ENCODE measurements at places on chromosomes 16 and 17. TPM values are rescaled to one million over a fixed set of nuclear protein-coding genes. Genes with fewer than 3 reads are reported as not detected.
A peak's percentile ranks its signal among the peaks of the same experiment; 100 is the strongest.

The DHRS7C gene
- 166 TPM for total RNA-seq

The PDE6G gene
- total RNA-seq, result not detected

- DNase-seq, result no peak
Observed at GRCh38 chr17:30086896-30087295, 29.7 kb upstream of the NSRP1 start.

GRCh38 chr16:83159049-83159448 lies 532.3 kb downstream of the CDH13 start:
- no peak for DNase-seq

GRCh38 chr16:57147381-57148221 lies 38.2 kb downstream of the PSME3IP1 start:
- no peak for DNase-seq

The SKA2 gene
- total RNA-seq, result 37.1 TPM

The MTSS2 gene
- 101 TPM for total RNA-seq

DNA sequence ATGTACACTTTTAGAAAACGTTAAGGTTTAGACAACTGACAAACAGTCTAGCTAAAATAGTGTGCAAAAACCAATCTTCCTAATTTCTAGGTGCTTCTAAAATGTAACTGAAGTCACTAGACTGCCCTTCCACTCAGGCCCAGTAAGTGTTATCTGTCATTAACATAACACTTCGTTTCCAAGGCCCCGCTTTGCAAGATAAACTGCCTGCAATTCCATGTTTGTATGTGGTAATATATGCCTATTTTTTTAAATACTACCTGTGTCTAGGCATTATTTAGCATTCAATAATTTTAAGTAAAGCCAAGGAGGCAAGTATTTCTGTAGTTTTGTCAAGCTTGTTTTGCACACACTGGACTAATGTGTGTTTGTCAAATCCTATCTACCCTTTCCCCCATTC lies 3.2 kb downstream of the USP32 start:
- DNase-seq, result no peak

The WDR90 gene
- total RNA-seq, result 10.9 TPM

DNA sequence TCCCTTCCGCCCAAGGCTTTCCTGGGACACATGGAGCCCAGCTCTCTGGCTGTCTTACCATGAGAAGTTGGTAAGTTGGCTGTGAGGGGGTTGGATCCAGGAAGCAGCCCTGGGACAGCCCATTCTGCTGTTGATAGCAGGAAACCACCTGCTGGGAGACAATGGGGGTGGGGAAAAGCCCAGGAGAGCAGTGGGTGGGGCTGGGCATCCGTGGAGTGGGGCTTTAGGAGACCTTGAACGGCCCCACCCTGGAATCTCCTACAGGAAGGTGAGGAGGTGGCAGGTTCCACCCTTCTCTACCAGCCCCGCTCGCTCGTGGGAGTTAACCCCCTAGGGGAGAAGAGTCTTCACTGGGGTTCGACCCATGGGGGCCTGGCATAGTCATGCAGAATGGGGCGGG lies 5.8 kb downstream of the TMEM92 start:
- DNase-seq, result peak; percentile 20

DNA sequence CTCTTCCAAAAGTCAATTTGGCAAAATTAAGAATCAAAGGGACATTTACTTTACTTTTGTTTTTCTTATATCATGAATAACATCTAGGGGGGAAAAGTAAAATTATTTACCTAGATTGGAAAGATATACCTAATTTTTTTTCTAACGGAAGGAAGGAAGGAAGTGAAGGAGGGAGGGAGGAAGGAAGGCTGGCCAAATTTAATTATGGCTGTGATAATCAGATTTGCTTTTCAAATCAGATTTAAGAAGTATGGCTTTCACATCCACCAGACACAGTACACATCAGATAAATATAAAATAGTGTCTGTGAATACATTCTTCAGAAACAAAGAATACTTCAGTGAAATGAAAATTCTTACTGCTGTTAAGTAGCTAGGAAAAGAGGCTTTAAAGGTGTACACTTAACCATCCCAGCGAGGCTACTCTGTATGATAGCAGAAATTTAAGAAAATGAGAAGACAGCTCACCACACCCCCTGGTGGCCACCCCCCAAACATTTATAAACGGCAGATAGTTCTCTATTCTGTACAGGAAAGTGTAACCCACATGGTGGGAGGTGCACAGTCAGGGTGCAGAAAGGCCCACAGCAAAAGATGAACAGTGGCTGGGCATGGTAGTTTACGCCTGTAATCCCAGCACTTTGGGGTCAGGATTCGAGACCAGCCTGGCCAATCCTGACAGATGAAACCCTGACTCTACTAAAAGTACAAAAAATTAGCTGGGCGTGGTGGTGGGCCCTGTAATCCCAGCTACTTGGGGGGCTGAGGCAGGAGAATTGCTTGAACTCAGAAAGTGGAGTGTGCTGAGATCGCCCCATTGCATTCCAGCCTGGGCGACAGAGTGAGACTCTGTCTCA lies 150.8 kb downstream of the SSH2 start:
- DNase-seq, result peak; percentile 80

The TRAPPC2L gene
- total RNA-seq, result 59.0 TPM

DNA sequence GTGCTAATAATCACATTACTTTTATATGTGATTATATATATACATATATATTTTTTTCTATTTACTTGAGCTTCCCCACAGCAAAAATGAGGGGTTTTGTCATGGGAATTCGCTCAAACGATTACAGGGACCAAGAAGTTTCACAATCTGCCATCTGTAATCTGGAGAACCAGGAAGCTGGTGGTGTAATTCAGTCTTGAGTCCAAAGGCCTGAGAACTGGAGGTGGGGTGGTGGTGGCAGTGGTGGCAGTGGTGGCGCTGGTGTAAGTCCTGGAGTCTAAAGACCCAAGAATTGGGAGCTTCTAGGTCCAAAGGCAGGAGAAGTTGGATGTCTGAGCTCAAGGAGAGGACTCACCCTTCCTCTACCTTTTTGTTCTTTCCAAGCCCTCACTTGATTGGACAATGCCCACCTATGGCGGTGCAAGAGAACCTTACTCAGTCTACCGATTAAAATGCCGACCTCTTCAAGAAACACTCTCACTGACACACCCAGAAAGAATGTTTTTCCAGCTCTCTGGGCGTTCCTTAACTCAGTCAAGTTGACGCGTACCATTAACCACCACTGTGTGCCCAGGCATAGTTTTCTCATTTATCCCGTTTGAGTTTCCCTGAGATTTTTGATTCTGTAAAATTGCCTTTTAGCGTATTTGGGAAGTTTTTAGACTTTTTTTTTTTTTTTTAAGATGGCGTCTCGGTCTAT lies 31.9 kb downstream of the POLR2A start:
- no peak for DNase-seq

The LAT gene
- total RNA-seq, result 1.6 TPM

The DRC3 gene
- 1.5 TPM for total RNA-seq

The CCL15 gene
- not detected for total RNA-seq

GRCh38 chr16:11361701-11362451 lies 16.6 kb downstream of the RMI2 start:
- DNase-seq, result no peak

DNA sequence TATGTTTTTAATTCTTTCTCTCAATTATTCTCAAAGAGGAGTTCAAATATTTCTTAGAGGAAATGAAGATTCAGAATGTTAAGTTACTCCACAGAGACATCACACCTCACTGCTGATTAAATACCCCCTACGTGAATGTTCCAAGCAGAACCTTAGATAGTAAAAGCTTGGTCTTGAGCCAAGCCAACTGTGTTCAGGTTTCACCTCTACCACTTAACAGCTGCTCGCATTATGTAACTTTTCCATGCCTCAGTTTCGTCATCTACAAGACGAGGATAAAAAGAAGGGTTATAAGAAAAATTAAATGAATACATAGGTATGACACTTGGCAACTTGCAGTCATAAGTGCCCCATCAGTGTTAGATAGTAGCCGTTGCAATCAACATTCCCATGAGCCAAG lies 356.2 kb downstream of the RBFOX1 start:
- no peak for DNase-seq

DNA sequence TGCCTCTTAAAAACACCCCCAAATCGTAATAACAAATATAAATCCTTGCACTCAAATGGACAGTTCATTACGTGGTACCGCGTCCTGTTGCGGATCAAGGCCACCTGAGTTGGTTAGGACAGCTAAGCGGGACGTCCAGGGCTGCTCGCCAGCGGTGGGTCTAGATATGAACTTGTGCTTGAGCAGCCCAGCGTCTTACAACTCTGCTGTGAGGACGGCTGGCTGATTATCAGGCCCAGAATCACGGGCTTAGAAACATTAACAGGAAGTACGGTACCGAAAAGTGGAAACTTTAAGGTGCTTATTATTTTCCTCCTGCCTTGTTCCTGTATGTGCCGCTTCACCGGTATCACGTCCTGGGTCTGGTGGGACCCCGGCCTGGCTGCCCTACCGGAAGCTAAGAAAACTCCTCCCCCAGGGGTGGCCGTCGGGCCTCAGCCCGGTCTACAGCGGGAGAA lies 832 bp upstream of the SRRM2 start:
- DNase-seq, result peak; percentile 45

DNA sequence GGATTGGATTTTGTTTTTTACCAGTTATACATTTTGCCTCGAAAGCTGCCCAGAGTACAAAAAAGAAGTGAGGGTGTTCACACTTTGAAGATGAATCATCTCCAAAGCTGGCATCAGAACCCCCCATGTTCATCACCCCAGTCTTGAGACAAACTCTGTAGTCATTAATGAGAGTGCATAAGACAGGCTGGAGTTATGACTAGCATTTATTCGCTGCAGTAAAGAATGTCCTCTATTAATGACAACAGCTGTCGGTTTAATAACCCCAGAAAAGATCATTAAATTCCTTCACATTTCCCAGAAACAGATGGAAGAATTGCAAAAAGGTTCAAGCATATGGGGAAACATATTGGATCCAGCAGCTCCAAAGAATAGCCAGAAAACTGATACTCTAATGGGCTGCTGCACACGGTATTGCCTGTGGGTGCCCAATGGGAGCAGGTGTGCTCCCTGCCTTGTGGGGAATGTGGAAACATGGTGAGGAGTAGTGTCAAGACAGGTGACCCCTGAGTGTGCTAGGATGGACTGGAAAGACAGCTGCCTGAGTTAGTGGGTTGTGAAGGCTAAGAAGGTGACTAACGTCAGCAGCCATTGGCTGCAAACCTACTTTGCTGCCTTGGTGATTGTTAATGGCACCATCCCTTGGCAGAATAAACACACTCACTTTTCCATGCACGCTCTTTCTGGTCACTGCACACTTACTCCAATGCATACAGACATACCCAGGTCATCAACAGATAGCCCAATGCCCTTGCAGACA lies 81.9 kb downstream of the AIPL1 start:
- DNase-seq, result no peak

DNA sequence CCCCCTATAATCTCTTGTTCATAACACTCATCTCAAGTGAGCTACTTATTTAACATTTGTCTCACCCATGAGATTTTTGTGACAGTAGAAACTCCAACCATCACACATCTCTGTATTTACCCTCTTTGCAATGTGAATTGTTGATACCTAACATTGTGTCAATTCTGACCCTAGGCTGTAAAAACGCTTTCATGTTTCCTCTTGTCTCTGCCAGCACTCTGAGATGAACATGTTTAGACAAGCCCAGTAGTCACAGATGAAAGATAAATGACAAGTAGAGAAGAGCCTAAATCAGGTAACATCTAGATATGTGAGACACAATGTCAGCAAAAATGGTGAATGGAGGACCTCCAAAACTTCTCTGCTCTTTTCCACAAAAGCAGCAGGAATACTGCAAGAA lies 1254.5 kb upstream of the GOT2 start:
- DNase-seq, result no peak

The CSH1 gene
- total RNA-seq, result not detected

GRCh38 chr17:55186937-55187770 lies 77.6 kb upstream of the HLF start:
- no peak for DNase-seq

Data from left ventricle myocardium superior (tissue), 1 donor.